ENCODE measurements at places on chromosomes 3 and 15.

- no peak for DNase-seq
Measured at GRCh38 chr3:114496874-114497273, 203.0 kb downstream of the TIGIT start.

- DNase-seq, result no peak
Measured at GRCh38 chr15:35667908-35668307, 121.9 kb upstream of the DPH6 start.

DNA sequence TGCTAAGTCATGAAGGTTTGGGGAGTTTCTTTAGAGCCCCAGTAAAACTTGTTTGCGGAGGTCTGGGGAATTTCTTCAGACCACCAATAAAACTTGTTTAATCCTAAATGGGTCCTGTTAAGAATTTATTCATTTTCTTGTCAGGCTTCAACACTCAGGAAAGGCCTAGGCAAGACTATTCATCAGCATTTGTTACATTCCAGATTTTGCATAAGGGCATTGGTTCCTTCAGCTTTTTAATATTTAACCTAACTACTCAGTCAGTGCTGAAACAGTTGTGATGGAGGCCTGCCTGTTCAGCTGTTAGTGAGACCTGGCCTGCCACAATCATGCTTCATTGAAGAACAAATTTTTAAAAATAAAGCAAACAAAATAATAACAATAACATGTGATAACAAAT lies 954.2 kb upstream of the SEMA6D start:
- DNase-seq, result no peak

DNA sequence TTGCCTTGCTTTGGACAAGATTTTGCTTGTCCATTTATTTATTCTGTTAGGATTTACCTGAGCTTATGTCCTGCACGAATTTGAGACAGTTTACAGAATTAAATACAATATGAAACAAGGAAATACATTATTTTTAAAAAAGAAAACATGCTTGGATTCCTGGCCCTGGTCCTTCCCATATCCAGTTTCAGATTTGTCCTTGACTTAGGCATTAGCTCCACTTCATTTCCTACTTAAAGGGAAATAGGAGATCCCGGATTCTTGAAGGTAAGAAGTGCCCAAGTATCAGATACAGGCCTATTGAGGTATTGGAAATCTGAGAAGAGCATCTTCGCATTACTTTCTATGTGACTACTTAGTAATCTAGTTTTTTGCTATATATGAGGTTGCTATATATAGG lies 672.0 kb downstream of the SI start:
- DNase-seq, result no peak

GRCh38 chr15:69434238-69434637 lies 18.4 kb upstream of the RPLP1 start:
- DNase-seq, result no peak

DNA sequence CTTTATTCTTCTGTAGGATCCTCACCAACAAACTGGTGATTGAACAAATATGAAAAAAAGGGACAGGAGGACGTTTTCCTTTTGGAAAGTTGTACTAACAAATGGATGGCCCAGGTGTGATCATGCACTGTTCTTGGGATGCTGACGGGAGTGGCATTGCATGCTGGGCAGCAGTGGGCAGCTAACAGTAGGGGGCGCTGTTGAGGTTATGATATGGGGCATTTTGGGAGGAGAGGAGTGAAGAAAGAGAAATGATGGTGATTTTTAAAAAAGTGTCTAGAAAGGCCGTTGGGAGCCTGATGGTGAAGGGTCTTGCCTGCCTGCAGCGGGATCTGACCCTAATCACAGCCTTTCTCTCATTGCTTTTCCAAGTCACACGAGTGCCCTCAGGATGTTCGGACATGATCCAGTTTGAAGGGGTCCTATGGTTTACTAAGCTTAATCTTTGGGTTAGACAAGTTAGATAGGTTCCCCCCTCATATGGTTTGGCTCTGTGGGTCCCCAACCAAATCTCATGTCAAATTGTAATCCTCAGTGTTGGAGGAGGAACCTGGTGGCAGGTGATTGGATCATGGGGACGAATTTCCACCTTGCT lies 46.2 kb upstream of the PRTG start:
- peak; percentile 9 for DNase-seq

DNA sequence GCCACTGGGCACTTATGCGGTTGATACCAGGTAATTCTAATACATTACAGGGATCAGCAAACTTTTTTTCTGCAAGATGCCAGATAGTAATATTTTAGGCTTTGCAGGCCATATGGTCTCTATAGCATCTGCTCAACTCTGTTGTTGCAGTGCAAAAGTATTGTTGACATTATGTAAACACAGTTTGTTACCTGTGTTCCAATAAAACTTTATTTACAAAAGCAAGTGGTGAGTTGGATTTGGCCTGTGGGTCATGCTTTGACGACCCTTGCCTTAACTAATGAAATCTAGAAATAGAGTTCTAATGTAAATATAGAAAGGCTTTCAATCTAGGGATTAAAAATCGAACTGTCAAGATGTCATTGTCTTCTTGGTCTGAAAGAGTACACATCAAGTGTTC lies 44.4 kb downstream of the PIK3CA start:
- DNase-seq, result no peak

GRCh38 chr3:73637042-73637441 lies 12.3 kb upstream of the PDZRN3 start:
- no peak for DNase-seq

DNA sequence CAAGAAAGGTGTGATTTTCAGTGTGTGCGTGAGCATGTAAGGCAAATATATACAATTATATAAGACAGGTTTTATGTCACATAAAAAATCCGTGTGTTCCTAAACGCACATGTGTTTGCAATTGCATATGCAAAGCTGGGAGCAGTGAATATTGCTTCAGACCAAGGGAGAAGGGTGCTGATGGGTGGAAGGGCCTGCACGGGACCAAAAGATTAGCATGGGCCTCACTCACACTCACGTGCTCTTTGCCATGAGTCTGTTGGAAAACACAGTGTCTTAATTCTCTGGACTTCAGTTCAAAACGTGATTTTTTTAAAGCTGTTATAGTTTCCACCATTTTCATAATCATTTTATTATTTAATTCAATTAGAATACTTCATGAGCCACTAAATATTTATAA lies 7.2 kb upstream of the ARRDC4 start:
- DNase-seq, result no peak

- no peak for DNase-seq
Measured at GRCh38 chr15:46111730-46112129, 476.9 kb downstream of the SQOR start.
